Camera-type eye (tissue), 1 donor: ENCODE measurements at places on chromosomes 12 and 14. TPM values are rescaled to one million over a fixed set of nuclear protein-coding genes. Genes with fewer than 3 reads are reported as not detected.

The RBP5 gene
- total RNA-seq: 1.4 TPM

The ARL1 gene
- total RNA-seq: 113 TPM

The GDF3 gene
- not detected for total RNA-seq

The SLC25A47 gene
- total RNA-seq: 0.22 TPM

The RNF212B gene
- not detected for total RNA-seq

The NCAPD2 gene
- total RNA-seq: 43.5 TPM

The CLMN gene
- total RNA-seq: 25.3 TPM

The SDR9C7 gene
- total RNA-seq: 0.38 TPM

The DPPA3 gene
- total RNA-seq: not detected

The TEAD4 gene
- total RNA-seq: 3.2 TPM

The GPR132 gene
- 0.66 TPM for total RNA-seq

The TESPA1 gene
- total RNA-seq: 0.71 TPM

The OR4E2 gene
- not detected for total RNA-seq

The RAB21 gene
- total RNA-seq: 49.5 TPM

The SLCO1A2 gene
- 0.05 TPM for total RNA-seq

The LRRC10 gene
- not detected for total RNA-seq

The DTX1 gene
- total RNA-seq: 19.1 TPM

The CLEC2A gene
- total RNA-seq: 1.1 TPM

The KCNH3 gene
- 0.93 TPM for total RNA-seq

The SMCO2 gene
- total RNA-seq: 1.9 TPM

The SAMD15 gene
- total RNA-seq: 4.7 TPM

The TTC9 gene
- total RNA-seq: 8.9 TPM

The MIP gene
- 303 TPM for total RNA-seq

The C12orf54 gene
- total RNA-seq: not detected

The SLC22A17 gene
- total RNA-seq: 65.6 TPM
